ENCODE measurements at places on chromosomes 12 and 14. TPM values are rescaled to one million over a fixed set of nuclear protein-coding genes. Genes with fewer than 3 reads are reported as not detected.

GRCh38 chr12:96472384-96472783 is 17.0 kb upstream of the CFAP54 start:
- DNase-seq: no peak

DNA sequence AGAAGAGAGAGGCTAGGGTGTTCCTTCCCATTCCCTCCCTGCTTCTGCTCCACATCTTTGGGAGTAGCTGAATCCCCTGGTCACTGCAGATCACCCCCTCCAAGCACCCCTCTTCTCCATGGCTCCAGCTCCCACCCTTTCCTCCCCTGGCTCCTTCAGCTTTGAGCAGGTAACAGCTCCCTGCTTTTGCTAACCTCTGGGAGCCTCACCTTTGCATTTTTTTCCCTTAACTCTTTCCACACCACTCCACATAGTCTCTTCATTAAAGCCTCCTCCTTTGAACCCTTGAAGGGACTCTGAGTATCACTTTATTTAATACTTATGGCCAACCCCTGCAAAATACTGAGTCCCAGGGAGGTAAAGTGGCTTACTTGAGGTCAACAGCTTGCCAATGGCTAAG is 25.7 kb upstream of the SERPINA6 start:
- DNase-seq: no peak

C14orf119 gene
- total RNA-seq: 26.8 TPM

DNA sequence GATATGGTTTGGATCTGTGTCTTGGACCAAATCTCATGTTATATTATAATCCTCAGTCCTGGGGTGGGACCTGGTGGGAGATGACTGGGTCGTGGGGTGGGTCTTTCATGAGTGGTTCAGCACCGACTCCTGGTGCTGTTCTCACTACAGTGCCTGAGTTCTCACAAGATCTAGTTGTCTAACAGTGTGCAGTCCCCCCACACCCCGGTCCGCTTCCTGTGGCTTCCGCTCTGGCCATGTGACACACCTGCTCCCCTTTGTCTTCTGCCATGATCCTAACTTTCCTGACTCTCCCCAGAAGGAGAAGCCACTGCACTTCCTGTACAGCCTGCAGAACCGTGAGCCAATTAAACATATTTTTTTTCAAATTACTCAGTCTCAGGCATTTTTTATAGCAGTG is 1262.2 kb downstream of the TMEM121 start:
- no peak for DNase-seq

DNA sequence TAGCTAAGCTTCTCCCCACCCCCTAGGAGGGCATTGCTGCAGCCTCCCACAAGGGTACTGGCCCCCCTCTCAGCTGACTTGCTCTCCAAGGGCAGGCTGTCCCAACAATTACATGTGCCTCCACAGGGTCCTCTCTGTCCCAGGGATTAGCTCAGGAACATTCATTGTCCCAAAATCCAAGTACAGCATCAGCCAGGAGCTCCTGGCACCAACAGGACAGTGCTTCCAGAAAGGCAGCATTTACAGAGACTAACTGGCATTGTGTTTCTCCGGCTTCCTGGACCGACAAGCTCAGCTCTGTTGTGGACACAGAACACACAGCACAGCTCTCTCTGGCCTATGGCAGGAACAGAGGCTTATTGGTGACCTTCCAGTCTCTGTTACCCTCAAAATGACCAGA is 21.7 kb downstream of the ABCD4 start:
- DNase-seq: no peak

GRCh38 chr12:113875691-113876090 is 90.4 kb downstream of the RBM19 start:
- no peak for DNase-seq

DNA sequence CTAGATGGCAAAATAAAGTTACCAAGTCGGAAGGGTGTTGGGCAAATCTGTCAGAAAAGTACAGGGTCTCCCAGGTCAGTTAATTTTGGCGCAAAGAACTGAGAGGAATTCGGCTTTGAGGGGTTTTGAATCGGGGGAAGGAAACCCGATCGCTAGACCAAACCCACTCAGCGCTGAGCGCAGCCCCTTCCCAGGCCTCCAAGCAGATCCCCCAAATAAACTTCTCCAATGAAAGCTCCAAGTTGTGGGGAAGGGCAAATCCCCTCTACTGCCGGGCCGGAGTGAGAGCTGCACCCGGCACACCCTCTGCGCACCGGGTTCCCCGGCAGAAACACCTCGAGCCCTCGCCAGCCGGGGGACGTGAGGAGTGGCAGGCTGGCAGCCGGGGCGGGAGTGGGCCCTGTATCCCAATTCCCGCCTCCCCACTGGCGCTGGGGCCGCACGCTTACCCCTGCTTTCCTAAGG is 441 bp downstream of the E2F7 start:
- DNase-seq: no peak

DNA sequence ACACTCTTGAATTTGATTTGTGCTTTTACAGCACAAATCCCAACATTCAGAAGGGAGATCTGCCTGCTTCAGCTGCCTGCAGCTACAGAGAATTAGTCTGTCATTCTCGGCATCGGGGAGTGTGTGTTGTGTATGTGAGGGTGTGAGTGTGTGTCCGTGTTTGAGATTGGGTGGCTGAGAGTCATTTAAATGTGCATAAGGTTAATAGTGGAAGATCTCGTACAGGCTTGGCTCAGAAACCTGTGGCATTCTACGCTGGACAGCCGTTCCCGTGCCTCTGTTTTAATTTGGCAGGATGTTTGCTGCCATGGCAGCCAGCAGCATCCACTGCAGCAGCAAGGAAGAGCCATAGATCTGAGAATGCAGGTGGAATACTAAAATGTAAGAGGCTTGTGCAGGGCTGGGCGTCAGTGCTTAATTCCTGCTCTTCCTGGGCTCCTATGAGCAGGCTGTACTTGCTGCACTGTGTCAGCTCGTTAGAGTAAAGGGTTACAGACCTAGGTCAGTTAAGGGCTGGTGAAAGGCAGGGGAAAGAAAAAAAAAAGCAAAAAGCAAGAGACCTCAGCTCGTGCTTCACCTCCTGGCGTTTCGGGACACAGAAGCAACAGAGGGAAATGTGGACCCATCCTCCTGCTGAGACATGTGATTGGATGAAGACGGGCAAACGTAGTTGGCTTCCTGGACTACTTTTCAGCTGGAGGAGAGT is 205.4 kb downstream of the NAV3 start:
- DNase-seq: no peak

DNA sequence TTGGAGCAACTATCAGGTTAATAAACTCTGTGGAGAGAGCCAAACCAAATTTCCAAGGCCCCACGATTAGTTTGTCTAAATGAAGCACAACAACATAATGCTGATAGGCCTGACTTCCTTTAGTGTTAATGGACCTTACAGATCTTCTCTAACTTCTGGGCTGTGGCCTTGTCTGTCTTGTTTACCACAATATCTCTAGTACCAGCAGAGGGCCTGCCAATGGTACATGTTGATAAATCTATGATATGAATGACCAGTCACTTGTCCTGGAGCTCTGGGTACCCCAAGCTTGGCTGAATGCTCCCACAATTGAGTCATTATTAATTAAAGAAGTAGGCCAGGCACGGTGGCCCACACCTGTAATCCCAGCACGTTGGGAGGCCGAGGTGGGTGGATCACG is 78.9 kb upstream of the CISTR start:
- DNase-seq: no peak

MIP gene
- total RNA-seq: not detected

DNA sequence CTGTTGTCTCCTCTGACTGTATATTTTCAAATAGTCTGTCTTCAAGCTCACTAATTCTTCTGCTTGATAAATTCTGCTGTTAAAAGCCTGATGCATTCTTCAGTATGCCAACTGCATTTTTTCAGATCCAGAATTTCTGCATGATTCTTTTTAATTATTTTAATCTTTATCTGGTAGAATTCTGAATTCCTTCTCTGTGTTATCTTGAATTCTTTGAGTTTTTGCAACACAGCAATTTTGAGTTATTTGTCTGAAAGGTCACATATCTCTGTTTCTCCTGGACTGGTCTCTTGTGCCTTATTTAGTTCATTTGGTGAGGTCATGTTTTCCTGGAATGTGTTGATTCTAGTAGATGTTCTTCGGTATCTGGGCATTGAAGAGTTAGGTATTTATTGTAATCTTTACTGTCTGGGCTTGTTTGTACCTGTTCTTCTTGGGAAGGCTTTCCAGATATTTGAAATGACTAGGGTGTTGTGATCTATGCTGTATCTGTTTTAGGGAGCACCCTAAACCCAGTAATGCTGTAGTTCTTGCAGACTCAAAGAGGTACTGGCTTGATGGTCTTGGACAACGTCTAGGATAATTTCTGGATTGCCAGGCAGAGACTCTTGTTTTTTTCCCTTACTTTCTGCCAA is 193.8 kb upstream of the NPAS3 start:
- no peak for DNase-seq
